Stimulated activated CD8-positive, alpha-beta memory T cell treated with anti-CD3 and anti-CD28 coated beads, Interleukin-7, amount 100 ng/mL, for 1 hour (primary cell): ENCODE measurements at places on chromosomes 5 and 9.

DNA sequence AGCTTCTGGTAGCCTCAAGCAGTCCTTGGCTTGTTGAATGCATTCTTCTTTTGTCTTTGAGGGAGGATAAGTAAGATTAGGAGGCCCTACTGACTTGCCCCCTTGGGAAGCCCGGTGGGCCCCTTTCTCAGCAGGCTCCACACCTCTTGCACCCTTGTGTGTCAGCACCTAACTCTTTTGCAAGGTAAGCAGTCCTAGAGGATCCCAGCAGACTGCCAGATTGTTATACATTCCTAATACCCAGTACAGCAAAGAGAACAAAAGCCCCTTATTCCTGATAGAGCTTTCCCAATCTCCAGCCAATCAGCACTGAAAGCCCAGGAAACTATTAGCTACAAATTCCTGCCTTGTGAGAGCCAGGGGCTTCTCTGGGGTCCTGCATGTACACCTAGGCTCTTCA, 152.8 kb downstream of the RAB3C start:
- DNase-seq = no peak

GRCh38 chr9:7042124-7042523, 284.4 kb downstream of the KDM4C start:
- no peak for DNase-seq

DNA sequence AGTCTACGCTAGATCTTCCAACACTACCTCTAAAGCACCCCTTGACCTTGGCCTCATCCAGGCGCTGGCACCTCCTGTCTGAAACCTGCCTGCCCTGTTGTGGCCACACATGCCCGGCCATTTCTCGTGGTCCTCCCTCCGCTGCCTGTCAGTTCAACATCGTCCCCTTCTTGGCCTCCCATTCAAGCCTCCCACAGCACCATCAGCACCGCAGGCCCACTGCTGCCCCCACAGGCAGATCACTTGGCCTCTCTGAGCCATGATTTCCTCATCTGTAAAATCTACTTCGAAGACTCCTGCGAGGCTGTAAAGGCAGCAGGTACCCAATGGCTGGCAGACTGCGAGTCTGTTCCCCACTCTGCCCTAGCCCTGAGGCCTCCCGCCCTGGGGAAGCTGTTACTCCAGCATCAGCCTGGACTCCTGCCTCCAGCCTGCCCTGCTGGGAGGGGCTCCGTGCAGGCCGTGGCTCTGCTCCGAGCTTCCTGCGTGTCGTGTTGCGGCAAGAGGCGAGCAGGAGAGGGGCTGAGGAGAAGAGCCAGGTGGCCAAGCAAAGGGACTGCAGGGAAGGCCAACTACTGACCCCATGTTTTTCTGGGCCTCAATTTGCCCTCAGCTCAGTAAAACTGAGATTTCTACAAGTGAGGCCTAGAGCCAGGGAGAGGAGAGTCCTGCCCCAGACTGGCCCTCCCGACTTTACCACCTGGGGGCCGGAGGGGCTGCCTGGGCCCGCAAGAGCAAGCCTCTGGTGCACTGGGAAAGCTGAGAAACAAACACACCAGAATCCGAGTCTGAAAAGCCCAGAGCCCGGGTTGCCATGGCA, 70.5 kb upstream of the LRRTM2 start:
- no peak for DNase-seq

GRCh38 chr5:138233280-138233679, 20.2 kb upstream of the CDC23 start:
- DNase-seq = no peak

- no peak for DNase-seq
These were observed 20.2 kb downstream of the DAB2IP start for GRCh38 chr9:121671612-121672155.

GRCh38 chr5:6734781-6735180, 21.5 kb downstream of the TENT4A start:
- no peak for DNase-seq

- DNase-seq = no peak
These were observed 95.3 kb downstream of the TTLL11 start for GRCh38 chr9:121997791-121998190.

DNA sequence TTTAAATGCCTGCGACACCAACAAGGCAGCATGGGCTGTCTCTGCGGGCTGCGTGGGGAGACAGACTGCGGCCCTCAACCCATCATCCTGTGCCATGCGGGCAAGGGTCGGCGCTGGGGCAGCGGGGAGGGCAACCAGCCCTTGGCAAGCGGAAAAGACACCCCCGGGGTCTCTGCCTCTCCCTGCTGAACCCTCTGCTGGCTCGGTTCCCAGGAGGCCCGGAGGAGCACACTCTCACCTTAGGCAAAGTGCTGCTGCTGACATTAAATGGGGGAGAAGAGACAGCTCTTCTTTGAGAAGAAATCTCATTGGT, 129.6 kb upstream of the PPP1R26 start:
- no peak for DNase-seq

DNA sequence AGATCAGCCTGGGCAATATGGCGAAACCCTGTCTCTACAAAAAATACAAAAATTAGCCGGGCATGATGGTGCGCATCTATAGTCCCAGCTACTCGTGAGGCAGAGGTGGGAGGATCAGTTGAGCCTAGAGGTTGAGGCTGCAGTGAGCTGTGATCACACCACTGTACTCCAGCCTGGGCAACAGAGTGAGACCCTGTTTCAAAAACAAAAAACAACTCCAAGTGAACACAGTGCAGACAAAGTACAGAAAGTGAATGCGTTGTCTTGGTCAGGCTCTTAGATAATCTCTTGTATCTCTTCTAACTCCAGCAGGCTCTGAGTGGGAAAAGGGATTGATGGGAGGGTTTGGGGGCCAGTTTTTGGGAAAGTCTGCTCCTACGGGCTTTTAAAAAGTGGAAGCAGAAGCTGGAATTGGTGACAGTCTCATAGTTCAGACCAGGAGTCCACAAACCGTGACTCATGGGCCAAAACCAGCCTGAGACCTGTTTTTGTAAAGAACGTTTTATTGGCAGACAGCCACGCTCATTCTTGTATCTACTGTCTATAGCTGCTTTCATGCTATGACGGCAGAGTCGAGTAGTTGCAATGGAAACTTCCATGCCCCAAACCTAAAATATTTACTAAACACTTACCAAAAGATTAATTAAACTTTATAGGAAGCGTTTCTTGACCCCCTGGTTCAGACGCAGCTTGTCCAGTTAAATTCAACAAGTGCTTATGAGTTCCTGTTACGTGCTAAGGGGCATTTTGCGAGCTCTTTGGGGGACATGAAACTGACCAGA, 32.9 kb downstream of the NDST1 start:
- no peak for DNase-seq

DNA sequence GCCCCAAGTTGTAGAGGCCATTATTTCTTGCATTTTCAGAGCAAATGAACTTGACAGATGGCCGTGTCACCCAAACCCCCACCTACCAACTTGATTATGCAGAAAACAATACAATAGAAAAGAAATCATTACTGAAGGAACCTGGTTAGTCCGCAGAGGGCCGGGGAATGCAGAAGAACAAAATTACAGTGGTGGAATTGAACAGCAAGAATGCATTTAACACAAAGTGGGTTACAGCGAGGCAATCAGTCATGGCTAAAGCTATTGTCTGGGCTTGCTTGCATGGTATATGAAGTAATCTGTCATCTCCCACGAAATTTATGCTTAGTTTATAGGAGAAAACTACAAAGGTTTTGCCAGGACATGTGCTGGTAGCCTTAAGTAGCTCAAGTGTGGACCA, 238.3 kb upstream of the IRX1 start:
- DNase-seq = no peak

DNA sequence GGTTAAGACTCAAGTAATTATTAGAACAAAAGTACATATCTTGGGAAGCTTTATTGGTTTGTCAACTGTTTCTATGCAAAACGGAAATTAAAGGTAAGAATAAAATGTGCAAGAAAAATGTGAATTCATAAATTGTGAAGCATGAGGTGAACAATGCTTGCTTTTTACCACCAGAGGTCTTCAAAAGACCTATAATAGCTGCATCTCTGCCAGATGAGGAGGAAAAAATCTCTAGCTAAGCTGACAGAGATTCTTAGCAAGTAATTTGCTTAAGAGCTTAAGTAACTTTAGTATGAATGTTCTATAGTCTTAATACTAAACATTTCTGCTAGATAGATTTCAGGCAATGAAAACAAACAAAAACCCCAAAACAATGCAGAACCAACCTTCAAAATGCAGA, 54.1 kb downstream of the MRPS30 start:
- DNase-seq = no peak

DNA sequence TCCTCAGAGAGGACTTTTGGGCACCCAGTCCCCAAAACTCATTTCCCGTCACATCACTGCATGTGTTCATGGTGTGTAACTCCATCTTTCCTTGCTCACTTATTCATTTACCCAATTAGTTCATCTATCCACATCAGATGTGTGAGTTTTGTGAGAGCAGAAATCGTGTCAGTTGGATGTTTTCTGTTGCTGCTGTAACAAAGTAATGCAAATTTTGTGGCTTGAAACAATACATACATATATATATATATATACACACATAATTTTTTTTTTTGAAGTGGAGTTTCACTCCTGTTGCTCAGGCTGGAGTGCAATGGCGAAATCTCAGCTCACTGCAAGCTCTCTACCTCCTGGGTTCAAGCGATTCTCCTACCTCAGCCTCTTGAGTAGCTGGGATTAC, 70.5 kb upstream of the BOD1 start:
- no peak for DNase-seq

DNA sequence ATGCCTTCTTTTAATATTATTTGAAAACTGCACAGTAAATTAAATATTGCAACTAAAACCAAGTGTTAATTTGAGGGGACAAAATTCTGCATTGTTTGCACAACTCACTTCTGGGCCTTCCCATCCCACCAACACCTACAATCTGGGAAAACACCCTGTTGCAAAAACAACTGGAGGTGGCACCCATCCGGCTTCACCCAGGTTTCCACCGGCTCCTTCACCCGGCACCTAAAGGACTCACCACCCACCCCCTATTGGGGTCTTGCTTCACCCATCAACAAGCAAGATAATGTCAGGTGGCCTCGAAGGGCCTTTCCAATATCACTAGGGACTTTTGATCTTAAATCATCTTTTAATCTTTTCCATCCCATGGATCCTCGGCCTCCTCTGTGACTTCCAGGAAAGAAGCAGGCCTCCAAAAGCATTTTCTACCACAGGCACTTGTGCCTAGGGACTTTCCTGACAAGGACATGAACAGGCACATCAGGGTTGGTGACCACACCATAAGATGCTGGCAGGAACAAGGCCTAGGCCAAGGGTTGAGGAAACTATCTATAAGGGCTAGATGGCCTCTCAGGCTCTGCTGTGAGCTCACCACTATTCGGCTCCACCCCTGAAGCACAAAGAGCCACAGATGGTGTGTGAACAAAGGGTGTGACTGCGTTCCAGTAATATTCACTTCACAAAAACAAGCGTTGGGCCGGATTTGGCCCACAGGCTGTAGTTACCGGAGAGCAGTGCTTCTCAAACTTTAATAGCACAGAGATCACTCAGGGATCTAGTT, 205.1 kb downstream of the AUH start:
- no peak for DNase-seq

DNA sequence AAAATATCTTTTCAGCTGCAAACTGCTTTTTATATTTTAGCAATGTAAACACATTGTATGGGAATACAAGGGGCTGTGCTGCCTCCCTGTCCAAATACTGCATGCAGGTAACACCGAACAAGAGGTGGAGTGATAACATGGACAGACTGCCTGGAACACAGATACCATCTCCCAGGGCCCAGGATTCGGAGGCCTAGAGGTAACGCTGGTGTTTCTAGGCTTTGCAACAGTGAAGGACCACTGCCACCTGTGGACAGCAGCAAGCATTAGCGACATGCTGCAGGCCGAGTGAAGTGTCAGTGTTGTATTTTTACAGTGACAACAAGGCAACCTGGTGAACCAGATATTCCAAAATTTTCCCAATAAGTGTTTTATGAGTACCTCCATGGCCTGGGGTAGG, 379.1 kb downstream of the DMRT2 start:
- DNase-seq = no peak

GRCh38 chr5:95619096-95619495, 791 bp upstream of the GPR150 start:
- DNase-seq = no peak

- DNase-seq = no peak
These were observed 28.8 kb downstream of the ANXA6 start for GRCh38 chr5:151128817-151129216.

DNA sequence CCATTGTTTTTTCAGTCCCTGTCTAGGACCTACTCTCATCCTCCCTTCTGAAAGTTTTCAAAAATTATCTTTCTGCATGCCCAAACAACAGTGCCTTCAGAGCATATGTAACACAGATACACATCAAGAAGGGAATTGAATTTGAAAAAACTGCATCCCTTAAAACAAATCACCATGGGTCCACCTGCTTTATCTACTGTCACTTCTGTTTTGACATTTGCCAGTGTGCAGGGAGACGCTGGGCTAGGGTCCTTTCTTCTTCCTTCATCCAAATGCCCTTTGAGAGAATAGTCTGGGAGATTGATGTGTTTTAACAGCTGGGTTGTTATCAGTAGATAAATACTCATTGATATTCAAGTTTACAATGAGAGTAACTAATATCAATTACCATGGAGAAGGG, 1630.1 kb downstream of the MAT2B start:
- no peak for DNase-seq

DNA sequence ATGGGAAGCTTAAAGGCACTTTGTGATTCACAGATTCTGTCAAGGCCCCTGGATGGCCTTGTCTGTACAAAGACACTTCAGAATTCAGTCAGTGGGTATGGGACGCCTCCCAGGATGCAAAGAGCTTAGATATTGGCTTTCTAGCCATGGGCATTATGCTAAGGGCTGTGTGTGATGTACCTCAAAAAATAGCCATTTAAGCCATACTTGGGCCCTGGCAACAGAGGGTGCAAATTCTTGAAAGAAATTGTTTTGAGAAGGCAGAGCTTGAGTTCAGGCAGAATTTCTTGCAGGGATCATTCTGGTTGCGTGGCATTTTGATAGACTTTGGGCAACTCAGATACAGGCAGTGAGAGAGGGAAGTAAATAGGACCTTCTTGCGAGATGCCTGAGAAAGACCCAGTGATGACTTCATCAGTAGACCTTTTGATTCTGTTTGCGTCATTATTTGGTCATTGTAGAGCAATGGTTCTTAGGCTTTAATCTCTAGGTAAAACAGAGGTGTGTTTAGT, 3.9 kb downstream of the CYFIP2 start:
- no peak for DNase-seq

- no peak for DNase-seq
These were observed 532.9 kb upstream of the NUDT12 start for GRCh38 chr5:104095527-104095926.

DNA sequence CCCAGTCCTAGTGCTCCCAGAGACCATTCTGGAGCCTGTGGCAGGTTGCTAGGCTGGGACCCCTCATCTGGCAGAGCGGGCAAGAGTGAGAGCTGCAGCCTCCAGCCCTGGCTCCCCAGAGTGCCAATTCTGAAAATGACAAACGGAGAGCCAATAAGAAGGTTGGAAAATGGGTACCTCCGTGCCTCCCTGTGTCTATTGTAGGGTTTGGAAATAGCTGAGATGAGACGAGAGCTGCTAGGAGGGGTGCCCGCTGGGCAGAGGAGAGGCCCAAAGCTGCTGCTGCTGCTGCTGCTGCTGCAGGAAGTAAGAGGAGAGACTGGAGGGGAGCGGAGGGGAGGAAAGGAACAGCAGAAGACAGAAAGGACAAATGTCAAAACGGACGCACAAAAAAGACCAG, 36.0 kb upstream of the FUBP3 start:
- DNase-seq = no peak
